ENCODE measurements at places on chromosomes 2 and 18. TPM values are rescaled to one million over a fixed set of nuclear protein-coding genes. Genes with fewer than 3 reads are reported as not detected.

DNA sequence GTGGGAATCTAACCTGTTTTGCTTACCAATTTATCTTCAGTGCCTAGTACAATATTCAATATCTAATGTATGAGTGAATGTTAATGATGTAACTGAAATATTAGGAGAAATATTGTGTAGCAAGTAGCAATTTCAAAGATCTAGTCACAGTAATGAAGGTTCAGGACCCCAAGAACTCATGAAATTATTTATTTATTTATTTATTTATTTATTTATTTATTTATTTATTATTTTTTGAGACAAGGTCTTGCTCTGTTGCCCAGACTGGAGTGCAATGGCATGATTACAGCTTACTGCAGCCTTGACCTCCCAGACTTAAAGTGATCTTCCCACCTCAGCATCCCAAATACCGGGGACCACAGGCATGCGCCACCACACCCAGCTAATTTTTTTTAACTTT is 126.9 kb downstream of the KCNJ3 start:
- no peak for DNase-seq

DNA sequence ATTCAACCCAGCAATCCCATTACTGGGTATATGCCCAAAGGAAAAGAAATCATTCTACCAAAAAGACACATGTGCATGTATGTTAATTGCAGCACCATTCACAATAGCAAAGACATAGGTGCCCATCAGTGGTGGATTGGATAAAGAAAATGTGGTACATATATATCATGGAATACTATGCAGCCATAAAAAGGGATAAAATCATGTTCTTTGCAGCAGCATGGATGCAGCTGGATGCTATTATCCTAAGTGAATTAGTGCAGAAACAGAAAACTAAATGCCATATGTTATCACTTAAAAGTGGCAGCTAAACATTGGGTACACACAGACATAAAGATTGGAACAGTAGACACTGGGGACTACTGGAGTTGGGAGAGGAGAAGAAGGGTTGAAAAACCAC is 82.2 kb downstream of the MYO3B start:
- no peak for DNase-seq

- no peak for DNase-seq
Observed at GRCh38 chr2:52934323-52934898, 833.2 kb upstream of the CHAC2 start.

- no peak for DNase-seq
Observed at GRCh38 chr2:163667064-163667887, 68.5 kb downstream of the FIGN start.

DNA sequence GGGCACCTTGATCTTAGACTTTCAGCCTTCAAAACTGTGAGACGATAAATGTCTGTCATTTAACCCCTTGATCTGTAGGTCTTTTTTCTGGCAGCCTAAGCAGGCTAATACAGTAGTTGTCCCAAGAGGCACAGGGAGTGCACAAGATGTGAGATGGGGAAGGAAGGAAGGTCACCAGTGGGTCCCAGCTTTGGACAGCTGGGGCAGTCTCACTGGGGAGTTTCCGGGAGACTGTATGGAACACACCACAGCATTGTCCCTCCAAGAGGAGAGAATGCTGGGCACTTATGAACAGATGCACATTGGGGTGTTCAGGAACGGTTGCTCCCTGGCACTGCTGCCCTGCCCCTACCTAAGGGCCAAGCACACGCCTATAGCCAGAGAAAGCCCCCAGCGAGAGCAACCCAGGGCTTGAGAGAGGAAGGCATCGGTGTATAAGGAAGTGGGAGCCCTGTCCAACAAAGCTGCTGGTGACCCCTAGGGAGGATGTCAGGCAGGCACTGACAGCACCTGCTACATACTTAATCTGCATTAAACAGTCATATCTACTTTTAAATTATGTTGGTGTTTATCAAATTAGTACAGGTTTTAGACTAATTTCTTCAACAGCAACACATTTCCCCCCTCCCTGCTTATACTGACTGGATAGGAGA is 11.6 kb upstream of the NCK2 start:
- no peak for DNase-seq

- no peak for DNase-seq
Observed at GRCh38 chr2:239225871-239226561, 174.8 kb downstream of the HDAC4 start.

GRCh38 chr2:54419388-54419787 is 36.7 kb upstream of the SPTBN1 start:
- no peak for DNase-seq

- DNase-seq: no peak
Observed at GRCh38 chr2:130874512-130874911, 37.8 kb downstream of the ARHGEF4 start.

GRCh38 chr2:38948995-38949394 is 59.3 kb downstream of the ARHGEF33 start:
- DNase-seq: no peak

- no peak for DNase-seq
Observed at GRCh38 chr2:176535467-176536113, 266.3 kb downstream of the MTX2 start.

DNA sequence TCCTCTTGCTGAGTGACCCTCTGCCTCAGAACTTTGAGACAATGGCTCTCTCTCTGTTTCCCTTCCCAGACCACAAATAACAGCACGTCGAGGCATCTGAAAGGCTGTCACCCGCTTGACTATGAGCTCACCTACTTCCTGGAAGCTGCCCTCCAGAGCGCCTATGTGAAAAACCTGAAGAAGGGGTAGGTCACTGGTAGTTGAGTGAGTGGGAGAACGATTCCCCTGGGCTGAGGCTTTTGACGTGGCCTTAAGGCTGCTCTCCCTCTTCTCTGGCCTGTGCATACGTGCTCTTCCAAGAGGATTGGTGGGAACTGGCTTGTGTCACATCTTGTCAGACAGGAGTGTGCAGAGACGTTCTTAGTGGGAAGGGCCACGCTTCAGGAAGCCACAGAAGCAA is 63.1 kb upstream of the MCFD2 start:
- DNase-seq: no peak

DNA sequence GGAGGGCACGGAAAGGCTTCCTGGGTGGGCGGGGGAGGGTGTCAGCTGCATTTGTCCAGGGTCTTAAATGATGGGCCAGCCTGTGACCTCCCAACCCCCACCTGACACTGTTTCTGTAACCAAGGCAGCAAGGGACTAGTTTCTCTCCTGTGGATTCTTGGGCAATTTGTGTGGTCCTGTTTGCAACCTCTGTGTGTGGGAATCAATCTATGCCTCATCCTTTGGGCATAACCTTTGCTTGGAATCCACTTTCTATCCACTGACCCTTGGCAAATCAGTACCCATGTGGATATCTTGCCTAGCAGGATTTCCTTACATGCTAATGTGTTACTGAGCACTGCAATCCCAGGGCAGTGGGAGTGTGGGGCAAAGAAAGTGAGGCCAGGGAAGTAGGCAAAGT is 54.1 kb downstream of the GPR39 start:
- no peak for DNase-seq

- no peak for DNase-seq
Observed at GRCh38 chr18:1361936-1362335, 457.3 kb downstream of the ADCYAP1 start.

GRCh38 chr2:5285872-5286769 is 406.1 kb upstream of the SOX11 start:
- no peak for DNase-seq

DNA sequence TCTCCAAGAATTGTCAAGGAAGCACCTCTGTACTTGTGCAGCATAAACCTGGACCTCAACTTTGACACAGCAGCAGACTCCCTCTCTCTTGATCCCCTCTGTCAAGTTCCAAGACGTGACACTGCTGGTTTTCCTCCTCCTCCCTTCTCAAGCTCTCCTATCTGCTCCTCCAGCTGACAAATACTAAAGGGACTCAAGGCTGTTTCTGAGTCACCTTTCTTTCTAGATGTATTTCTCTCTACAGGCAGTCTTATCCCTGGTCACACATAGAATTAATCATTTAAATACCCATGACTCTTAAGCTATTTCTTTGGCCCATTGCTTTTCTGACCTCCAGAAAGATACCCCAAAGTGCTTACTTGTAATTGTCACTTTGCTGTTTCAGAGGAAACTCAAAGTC is 53.5 kb downstream of the SEPTIN10 start:
- no peak for DNase-seq

- DNase-seq: no peak
Observed at GRCh38 chr18:73791081-73791480, 356.6 kb downstream of the FBXO15 start.

DNA sequence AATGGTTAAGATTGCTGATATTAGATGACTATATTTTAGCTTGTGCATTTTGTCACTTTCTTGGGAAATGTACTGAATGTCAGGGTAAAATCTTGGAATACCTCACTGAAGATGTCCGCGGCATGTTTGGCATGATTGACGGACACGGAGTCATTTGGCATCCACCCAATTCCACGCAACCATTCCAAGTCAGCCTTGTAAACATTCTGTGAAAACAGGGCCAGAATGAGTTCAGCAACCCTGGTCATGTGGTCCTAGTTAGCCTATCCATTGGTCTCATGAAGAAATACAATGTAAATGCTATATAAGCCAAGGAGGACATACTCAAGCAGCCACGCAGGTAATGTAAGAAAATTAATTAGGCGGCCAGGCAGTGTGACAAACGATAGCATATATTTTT is 159.5 kb downstream of the RIF1 start:
- no peak for DNase-seq

- DNase-seq: no peak
Observed at GRCh38 chr2:20580690-20581437, 70.0 kb downstream of the HS1BP3 start.

- no peak for DNase-seq
Observed at GRCh38 chr18:62590799-62591590, 68.2 kb downstream of the ZCCHC2 start.

TMEM37 gene
- not detected for total RNA-seq

BARD1 gene
- 87.8 TPM for total RNA-seq

CPO gene
- total RNA-seq: not detected

FMNL2 gene
- 114 TPM for total RNA-seq

GLI2 gene
- total RNA-seq: 2.8 TPM

LTBP1 gene
- total RNA-seq: 25.6 TPM

MALL gene
- total RNA-seq: 0.94 TPM

ELOA2 gene
- not detected for total RNA-seq

FAHD2B gene
- 4.5 TPM for total RNA-seq

RGPD3 gene
- total RNA-seq: 0.94 TPM

TEKT4 gene
- 0.31 TPM for total RNA-seq

TCF23 gene
- not detected for total RNA-seq

PROM2 gene
- 1.2 TPM for total RNA-seq
